ENCODE measurements at places on chromosomes 6 and 20.
A peak's percentile ranks its signal among the peaks of the same experiment; 100 is the strongest.

- DNase-seq = no peak
Observed at GRCh38 chr20:36155629-36155971, 1.1 kb downstream of the EPB41L1 start.

- no peak for DNase-seq
Observed at GRCh38 chr20:34896086-34896621, 19.7 kb downstream of the ACSS2 start.

DNA sequence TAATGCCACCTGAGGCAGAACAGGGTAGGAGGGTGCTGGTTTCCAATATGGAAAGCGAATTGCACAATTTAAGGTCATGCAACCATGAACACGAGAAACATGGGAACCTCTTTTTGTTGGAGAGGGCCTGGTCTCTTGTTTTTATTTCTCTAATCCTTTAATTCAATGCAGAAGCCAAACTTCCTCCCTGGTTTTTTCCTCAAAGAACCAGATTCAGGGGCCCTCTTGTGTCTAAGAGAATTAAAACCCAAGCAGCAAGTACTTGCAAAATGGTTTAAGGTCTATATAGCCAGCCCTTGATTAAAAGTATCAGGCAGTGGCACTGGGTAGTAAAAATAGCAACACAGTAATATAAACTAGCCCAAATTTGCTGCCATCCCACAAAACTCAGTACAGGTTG lies 19.5 kb downstream of the GSTA4 start:
- no peak for DNase-seq

- DNase-seq = no peak
Observed at GRCh38 chr6:120262354-120262753, 912.8 kb upstream of the MAN1A1 start.

DNA sequence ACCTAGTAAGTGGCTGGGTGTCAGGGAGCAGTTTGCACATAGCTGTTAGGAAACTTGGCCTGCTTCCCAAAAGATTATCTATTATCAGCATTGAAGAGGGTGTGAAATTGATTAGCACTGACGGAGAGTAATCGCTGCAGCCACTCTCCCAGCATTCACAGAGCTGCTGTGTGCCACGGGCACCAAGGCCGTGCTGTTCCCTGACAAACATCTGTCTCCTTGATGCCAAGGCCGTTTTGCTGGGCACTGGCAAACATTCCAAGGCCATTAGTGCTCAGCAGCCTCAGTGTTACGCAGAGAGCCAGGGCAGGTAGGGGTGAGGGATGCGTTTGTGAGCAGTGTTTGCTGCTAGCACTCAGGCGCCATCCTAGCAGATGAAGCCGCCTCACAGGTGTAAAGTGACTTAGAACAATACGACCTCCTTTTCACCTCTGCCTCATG lies 57.7 kb upstream of the VSTM2L start:
- DNase-seq = no peak

GRCh38 chr20:34553366-34553867 lies 5.1 kb upstream of the MAP1LC3A start:
- DNase-seq = no peak

DNA sequence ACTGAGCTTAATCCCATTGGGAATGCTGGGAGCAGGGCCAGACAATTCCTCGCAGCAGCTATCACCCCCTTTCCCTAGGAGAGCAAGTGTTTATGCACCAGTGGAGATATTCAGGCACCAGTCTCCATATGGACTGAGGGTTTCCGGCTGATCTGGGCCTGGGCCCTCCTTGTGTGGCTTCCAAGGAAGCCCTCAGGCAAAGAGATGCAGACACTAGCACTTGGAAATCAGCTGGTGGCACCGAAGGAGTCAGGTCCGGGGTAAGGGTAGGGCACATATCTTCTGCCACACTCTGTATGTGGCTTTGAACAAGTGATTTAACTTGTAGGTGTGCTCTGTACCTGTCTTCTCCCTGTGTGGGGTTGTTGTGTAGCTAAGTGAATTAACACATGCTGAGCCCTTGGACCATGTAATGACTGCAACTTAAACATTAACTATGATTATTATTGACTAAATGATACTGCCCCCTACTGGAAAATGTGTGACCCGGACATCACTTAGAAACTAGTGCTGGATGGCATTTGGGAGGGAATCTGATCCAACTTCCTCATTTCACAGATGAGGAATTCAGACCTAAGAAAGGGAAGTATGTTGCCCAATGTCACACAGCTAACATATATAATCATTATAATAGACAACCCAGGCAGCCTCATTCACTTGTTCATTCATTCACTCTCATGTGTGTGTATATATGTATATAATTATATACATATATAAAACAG lies 19.3 kb upstream of the WFDC2 start:
- no peak for DNase-seq

DNA sequence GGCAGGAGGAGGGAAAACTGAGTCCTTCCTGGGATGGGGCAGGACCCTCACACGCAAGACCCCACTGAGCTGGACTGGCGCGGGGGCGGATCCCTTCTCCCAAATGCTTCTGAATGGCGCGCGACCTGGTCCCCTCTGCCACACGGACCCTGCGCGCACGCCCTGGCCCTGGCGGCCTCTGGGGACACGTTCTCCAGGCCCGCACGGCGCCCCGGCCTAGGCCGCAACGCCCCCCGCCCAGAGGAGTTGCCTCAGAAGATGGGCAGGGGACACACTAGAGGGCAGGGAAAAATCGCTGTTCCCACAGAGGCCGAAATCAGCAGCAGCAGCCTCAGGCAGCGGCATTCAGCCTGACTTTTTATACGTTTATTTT lies 45.2 kb upstream of the OSTM1 start:
- DNase-seq = no peak

- DNase-seq = no peak
Observed at GRCh38 chr6:132484680-132485018, 28.3 kb downstream of the STX7 start.

DNA sequence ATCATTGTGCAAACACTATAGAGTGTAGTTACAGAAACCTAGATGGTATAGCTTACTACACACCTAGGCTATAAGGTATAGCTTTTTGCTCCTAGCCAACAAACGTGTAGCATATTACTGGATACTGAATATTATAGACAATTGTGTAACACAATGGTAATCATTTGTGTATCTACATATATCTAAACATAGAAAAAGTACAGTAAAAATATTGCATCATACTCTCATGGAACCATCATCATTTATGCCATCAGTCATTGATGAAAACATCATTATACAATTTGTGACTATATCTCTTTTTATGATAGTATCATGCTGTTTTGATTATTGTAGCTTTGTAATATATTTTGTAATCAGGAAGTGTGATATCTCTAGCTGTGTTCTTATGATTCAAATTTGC lies 21.0 kb upstream of the HCRTR2 start:
- DNase-seq = no peak

- DNase-seq = no peak
Observed at GRCh38 chr6:142771162-142771561, 173.8 kb downstream of the HIVEP2 start.

GRCh38 chr6:11525468-11526155 lies 11.9 kb upstream of the TMEM170B start:
- DNase-seq = no peak

GRCh38 chr6:3919130-3919628 lies 70.0 kb downstream of the FAM50B start:
- no peak for DNase-seq

DNA sequence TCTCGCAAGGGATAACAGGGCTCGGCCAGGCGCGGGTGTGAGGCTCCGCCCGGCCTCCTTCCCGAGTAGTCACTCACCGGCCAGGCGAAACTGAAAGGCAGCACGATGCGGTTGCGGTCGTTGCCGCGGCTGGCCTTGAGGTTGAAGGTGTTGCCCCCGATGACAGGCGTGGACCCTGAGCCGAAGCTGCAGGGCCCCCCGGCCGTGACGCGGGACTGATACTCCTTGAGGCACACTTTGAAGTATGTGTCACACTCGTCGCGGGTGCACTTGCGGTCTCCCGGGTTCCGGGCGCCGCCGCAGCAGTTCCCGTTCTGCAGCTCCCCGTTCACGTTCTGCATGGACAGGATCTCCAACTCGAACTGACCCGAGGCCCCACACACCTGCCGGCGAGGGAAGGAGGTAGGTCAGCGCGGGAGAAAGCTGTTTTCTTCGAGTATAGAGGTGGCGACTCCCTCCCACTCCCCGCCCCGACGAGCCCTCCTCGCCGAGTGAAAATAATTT lies 1.1 kb downstream of the JAG1 start:
- no peak for DNase-seq

- DNase-seq = peak; percentile 3
Observed at GRCh38 chr20:37071481-37071911, 24.3 kb downstream of the RBL1 start.

GRCh38 chr6:107679457-107679856 lies 144.7 kb downstream of the SCML4 start:
- DNase-seq = no peak

GRCh38 chr20:19074356-19074755 lies 138.1 kb upstream of the SLC24A3 start:
- no peak for DNase-seq

GRCh38 chr6:125930765-125931418 lies 25.7 kb upstream of the HINT3 start:
- DNase-seq = no peak

DNA sequence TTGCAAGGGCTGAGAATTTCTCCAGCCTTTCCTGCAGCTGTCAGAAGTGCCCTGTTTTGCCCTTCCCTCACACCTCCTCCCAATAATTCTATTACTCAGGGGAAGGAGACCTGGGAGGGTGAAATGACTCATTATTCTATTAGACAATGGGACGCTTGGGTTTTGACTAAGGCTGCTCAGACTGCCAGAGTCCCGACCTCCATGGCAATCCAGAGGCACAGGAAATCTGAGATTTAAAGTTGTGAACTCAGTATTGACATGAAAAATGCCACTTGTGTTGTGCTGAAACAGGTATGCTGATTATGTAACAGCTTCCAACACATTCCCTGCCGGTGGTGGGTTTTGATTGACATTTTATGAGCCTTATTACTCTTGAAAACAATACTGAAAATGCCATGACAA lies 625.9 kb upstream of the FLRT3 start:
- no peak for DNase-seq

GRCh38 chr6:31040801-31041200 lies 30.5 kb downstream of the MUC22 start:
- DNase-seq = no peak

DNA sequence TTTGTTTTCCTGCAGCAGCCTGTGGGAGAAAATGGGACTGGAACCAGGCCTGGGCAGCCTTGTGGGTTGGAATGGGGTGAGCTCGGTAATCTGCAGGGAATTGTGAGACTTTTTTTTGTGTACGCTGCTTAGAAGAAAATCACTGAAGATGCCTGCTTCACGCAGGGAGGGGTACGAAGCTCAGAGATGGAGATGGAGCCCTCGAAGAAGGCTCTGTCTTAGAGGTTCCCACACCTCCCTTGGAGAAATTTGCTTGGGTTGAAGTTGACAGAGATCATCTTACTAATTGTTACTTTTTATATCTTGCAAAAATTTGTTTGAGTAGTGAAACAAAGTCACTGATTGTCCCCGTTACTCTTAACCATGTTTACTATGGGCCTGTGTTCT lies 894 bp downstream of the PYGB start:
- DNase-seq = no peak

- DNase-seq = no peak
Observed at GRCh38 chr6:87832025-87832825, 130.2 kb upstream of the AKIRIN2 start.

GRCh38 chr20:24164360-24164759 lies 175.8 kb upstream of the GGTLC1 start:
- no peak for DNase-seq

DNA sequence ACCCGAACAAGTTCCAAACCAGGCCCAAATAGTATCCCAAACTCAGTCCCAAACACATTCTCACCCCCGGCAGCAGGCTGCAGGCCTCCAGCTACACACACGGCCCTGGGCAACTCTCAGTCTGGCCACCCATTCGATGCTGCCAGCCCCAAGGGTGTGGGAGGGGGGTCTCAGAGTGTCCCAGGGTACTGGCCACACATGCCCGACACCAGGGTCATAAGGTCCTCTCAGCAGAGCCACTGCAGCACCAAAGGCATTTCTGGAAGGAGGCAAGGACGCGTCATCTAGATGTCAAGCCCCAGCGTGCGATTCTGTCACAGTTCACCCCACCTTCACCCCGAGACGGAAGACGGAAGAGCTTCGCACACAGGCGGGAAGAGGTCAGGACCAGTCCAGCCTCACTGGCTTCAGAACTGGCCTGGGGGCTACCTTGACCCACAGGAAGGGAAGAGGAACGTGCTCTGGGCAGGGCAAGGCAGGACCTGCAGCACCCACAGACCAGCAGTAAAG lies 9.5 kb downstream of the MYL9 start:
- no peak for DNase-seq

GRCh38 chr6:100491952-100492670 lies 27.4 kb upstream of the SIM1 start:
- no peak for DNase-seq

DNA sequence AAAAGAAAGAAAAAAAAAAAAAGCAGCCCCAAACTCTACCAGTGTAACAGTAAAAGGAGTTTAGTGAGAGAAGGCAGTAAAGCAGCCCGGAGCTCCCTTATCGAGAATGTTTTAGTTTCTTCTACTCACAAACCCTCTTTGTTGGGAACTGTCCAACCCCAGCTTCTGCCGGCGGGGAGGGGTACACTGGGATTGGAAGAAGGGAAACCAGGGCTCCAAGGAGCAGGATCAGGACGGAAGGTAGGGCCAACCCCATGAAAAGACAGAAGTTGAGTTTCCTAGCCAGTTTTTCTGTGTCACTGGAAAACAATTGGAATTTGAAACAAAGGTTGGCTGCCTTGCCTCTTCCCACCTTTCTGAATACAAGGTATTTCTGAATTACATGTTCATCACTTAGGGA lies 66.0 kb downstream of the KIZ start:
- DNase-seq = no peak

- no peak for DNase-seq
Observed at GRCh38 chr6:42339991-42340401, 111.7 kb downstream of the TRERF1 start.

DNA sequence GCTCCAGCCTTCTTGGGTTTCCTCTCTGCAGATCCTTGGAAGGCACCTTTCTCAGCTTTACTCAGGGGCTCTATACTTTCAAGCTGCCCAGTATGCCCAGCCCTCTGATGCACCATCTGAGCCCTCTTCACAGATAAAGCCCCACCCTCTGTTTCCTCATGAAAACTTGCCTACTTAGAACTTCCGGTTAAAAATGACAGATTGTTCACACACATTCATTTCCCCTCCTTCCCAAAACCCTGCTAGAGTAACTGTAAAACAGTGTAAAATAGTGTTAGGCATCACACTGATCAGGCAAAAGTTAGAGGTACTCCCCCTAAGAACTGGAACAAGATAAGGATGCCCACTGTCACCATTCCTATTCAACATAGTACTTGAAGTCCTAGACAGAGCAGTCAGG lies 14.0 kb upstream of the GCM1 start:
- DNase-seq = no peak

GRCh38 chr6:48775157-48775556 lies 664.2 kb upstream of the PTCHD4 start:
- no peak for DNase-seq

GRCh38 chr6:73145690-73146089 lies 79.6 kb downstream of the KHDC1L start:
- no peak for DNase-seq

- DNase-seq = no peak
Observed at GRCh38 chr6:81857812-81858211, 105.3 kb upstream of the TENT5A start.

GRCh38 chr6:166728884-166729530 lies 102.0 kb upstream of the RPS6KA2 start:
- no peak for DNase-seq

Measured in activated gamma-delta T cell treated with anti-CD3 and anti-CD28 coated beads, Interleukin-2, amount 50 U/mL, for 16 hours (primary cell).